ENCODE measurements at places on chromosomes 12 and 14.
A peak's percentile ranks its signal among the peaks of the same experiment; 100 is the strongest.

DNA sequence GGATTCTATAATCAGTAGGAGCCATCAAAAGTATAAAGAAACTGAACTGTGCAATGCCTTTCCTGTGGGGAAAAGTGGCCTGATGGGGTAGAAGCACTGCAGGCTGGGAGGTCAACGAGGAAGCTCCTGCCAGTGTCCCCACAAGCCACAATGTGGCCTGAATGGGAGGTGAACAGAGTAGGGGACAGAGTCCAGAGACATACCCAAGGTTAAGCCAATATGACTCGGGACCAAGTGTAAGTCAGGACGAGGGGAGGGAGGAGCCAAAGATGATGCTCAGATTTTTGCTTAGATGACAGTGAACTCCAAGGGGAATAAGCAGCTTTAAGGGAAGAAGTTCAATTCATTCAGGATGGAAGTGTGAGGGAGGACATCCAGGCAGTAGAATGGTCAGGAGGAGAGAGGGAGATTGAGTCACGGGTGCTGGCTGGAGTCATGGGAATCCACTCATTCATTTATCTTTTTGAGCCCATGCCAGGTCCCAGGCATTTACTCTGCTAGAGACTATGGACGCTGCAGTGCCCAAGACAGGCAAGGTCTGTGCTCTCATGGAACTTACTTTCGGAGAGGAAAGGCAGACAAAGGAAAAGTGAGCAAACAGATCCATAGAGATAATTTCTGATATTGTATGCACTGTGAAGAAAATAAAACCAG lies 29.1 kb downstream of the DPF3 start:
- no peak for DNase-seq

DNA sequence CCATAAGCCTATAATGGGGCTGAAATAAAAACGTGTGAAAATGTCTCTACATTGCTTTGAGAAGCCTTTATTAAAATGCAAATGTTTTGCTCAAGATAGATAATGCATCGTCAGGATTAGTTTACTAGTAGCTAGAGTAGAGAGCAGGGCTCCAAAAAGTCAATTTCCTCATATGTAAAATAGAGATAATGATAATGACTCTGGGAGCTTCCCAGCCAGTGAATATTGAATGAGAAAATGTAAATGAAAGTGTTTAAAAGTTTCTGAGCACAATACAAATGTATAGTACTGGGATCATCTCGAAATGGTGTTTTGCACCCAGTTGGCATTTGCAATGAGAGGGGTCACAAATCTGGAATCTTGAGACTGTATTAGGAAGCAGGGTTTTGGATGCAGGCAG lies 135.3 kb downstream of the OTOGL start:
- no peak for DNase-seq

DNA sequence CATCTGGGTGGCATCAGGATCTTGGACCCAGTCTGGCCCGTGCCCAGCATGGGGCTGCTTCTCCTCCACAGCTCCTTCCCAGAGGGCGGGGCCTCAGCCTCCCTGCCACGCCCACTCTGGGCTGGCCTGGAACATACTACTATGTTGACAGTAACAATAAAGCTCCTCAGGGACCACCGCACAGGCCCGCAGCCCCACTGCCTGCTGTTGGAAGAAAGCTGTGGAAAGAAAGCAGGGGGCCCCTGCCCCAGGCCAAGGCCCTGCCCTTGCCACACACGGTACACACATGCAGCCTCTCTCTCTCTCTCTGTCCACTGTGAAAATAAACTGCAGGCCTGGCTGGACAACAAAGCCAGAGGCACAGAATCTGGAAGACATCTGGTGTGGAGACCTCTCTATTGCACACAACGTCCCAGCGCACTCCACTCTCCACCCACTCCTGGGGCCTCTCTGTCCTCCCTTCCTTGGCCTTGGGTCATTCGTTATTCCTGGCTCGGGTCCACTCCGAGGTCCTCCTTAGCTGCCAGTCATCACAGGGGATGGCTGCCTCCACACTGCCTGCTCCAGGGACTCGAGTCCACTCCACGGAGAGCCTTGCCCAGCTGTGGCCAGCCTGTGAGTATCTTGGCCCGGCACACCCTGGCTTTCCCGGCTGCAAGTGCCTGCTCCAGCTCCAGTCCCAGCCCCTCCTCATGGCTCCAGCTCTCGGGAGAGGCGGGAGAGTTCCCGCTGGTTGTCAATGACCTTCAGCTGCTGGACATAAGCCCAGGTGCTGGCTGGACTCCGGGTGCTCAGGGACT lies 11.8 kb upstream of the ENDOU start:
- peak; percentile 47 for DNase-seq

- DNase-seq, result no peak
These were observed 4.7 kb downstream of the TMEM263 start for GRCh38 chr12:106960443-106960842.

GRCh38 chr14:68759937-68760336 lies 32.9 kb downstream of the ZFP36L1 start:
- no peak for DNase-seq

- DNase-seq, result peak; percentile 95
These were observed at the start of gene DYRK4 for GRCh38 chr12:4562034-4562657. DYRK4 (plus strand) TSS chr12:4562208; CDS start chr12:4562246, 38 bp downstream.

- DNase-seq, result no peak
These were observed 5.2 kb downstream of the DPF3 start for GRCh38 chr14:72888636-72889201.

DNA sequence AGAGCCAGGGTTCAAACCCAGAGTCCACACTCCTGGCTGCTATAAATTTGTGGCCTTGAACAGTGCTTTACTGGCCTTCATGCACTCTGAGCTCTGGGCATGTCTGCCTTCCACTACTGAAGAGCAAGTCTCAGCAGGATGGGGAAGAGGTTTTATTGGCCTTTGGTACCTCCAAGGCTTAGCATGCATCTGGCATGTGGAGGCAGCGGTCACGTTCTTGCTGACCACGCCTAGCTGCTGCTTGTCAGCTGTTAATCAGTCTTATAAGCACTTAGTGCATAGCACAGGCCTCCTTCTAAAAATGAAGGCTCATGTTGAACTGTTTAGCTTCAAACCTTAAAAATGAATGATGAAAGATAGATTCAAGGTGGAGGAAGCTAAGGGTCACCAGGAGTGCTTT lies 177.5 kb downstream of the PELI2 start:
- DNase-seq, result no peak

DNA sequence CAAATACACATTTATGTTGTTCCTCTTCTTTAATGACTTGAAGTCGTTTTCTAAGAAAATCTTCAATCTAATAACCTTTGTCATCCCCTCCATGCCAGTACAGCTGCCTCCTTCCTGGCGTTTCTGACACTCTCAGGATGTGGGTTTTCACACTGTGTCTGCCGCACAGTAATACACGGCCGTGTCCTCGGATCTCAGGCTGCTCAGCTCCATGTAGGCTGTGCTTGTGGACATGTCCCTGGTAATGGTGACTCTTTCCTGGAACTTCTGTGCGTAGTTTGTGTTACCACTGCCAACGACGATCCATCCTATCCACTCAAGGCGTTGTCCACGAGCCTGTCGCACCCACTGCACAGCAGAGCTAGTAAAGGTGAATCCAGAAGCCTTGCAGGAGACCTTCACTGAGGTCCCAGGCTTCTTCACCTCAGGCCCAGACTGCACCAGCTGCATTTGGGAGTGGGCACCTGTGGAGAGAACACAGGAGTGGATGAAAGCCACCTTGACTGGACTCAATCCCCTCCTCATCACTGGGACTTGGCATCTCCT lies 1095.9 kb downstream of the TMEM121 start:
- no peak for DNase-seq

GRCh38 chr12:105931762-105932570 lies 206.8 kb downstream of the NUAK1 start:
- no peak for DNase-seq

- no peak for DNase-seq
These were observed 40.8 kb upstream of the CSRP2 start for GRCh38 chr12:76919383-76920171.

All from nephron progenitor cell (in vitro differentiated cells).